H9 (cell line): ENCODE measurements at places on chromosomes 7 and 10.

- DNase-seq, result no peak
Measured at GRCh38 chr10:103154521-103155299, 38.4 kb downstream of the NT5C2 start.

DNA sequence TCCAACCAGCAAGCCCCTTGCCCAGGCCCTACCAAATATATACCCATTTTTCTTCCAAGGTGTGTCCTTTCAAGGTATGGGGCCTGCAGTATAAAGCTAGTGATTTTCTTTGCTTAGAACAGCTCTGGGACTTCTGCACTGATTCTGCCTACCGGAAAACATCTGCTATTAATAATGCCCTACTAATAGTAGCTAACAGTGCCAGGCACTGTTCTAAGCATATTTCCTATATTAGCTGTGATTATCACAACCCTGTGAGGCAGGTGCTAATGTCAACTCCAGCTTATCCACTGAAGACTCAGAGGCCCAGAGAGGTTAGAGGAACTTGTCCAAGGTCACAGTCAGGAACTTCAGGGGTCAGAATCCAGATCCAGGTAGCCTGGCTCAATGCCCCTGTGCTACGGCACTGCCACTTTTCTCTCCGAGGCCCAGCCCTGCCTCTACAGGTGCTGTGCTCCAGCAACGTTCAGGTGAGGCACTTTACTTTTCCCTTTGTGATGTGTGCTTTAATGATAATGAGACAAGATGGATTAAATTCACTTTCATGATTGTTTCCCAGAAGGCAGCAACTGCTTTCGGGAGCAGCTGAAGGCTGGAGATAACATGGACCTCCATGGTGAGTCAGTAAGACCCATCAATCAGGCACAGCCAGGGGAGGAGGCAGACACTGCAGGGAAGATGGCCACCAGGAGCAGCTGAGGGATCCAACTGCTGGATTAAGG lies 26.7 kb downstream of the TAS2R41 start:
- no peak for DNase-seq

DNA sequence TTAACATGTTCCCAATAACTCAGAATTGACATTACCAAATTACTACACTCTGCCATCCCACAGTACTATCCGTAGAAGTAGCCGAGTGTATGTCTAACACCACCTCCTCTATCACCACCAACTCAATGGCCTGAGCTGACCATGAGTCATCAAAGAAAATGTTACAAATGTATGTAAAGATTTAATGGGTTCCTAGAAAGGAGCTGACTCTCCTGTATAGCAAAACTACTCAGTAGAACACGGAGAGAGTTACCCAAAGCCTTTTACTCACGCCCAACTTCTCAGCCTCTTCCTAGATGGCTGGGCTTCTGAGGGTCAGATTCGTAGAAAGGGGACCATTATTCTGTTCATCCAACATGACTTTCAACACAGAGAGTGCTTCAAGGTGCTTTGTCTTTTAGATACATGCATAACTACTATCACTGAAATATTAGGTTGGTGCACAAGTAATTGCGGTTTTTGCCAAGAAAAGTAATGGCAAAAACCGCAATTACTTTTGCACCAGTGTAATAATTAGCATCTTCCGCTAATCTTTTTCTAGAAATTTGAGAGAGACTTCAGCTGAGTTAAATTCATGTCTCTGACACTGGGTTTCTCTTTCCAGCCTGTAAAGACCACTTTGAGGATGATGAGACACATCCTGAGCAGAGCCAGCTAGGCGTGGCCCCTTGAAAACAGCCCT lies 24.0 kb upstream of the NANOS1 start:
- DNase-seq, result no peak

GRCh38 chr10:13003759-13004158 lies 2.2 kb upstream of the CCDC3 start:
- no peak for DNase-seq

GRCh38 chr10:30759423-30759822 lies 129.9 kb upstream of the LYZL2 start:
- DNase-seq, result no peak

- DNase-seq, result peak; percentile 80
Measured at GRCh38 chr7:4738711-4739527, 36.5 kb upstream of the AP5Z1 start.

DNA sequence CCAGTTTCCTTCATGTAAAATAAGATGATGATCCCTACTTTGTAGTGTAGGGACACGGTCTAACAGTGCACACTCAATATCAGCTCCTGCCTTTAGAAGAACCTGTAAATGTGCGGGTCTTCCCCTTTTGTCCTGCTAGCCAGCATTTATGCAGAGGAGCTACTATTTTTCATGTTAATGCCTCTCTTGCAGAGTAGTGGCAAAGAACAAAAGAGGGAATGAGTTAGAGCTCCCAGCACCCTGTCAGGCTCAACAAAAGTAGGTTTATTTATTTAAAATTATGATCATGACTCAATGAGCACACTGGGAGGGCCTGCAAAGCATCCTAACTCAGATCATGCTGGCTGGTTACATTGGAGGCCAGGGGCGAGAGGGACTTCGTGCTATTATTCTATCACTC lies 414.5 kb upstream of the COBL start:
- peak; percentile 46 for DNase-seq

- DNase-seq, result peak; percentile 4
Measured at GRCh38 chr10:127976701-127977356, 69.9 kb downstream of the PTPRE start.

- DNase-seq, result no peak
Measured at GRCh38 chr10:43257347-43258210, 9.3 kb downstream of the RASGEF1A start.

GRCh38 chr7:121126801-121127534 lies 138.5 kb downstream of the CPED1 start:
- no peak for DNase-seq
